Articular chondrocyte of knee joint (primary cell): ENCODE measurements at places on chromosomes 5 and 9. TPM values are rescaled to one million over a fixed set of nuclear protein-coding genes. Genes with fewer than 3 reads are reported as not detected.

DNAJC18 gene
- 13.4 and 14.2 TPM in 2 replicates for total RNA-seq

IL3 gene
- not detected in 2 replicates for total RNA-seq

CDH12 gene
- not detected in 2 replicates for total RNA-seq

BAAT gene
- total RNA-seq = not detected in 2 replicates

OBP2B gene
- not detected in 2 replicates for total RNA-seq

PTGES gene
- 27.6 and 38.0 TPM in 2 replicates for total RNA-seq

TRIM23 gene
- 30.2 and 31.6 TPM in 2 replicates for total RNA-seq
